ENCODE measurements at places on chromosomes 1 and 21.

DNA sequence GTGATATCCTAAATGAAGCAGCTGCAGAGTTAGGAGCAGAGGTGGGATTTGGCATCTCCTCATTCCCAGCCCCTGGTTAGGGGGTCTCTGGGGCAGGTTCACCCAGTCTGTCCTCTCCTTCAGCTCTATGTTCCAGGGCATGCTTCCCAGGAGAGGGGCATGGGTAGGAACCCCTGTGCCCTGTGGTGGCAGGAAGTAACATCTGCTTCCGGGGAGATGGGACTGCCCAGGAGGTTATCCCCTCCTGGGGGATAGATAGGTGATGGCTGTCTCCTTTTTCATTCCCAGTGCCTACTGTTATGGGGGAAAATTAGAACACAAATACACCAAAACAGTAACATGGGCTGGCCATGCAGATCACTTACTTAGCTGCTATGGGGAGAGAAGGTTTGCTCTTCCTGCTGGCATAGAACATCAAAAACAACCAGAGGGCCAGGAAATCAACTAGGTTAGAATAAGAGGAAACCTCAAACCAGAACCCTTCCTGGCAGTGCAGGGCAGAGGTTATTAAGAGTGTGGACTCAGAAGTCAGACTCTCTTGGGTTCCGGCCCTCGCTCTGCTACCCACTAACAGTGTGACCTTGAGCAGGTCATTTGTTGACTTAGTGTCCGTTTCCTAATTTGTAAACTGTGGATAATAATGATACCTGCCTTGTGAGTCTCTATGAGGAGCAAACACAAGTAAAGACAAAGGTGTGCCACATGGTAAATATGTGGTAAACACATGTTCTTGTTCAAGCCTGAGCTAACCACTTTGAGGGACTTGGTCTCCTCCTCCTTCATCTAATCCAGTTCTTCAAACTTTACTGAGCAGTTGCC is 157.8 kb upstream of the JUN start:
- DNase-seq: no peak

- no peak for DNase-seq
Measured at GRCh38 chr1:235767795-235768194, 98.9 kb downstream of the LYST start.

DNA sequence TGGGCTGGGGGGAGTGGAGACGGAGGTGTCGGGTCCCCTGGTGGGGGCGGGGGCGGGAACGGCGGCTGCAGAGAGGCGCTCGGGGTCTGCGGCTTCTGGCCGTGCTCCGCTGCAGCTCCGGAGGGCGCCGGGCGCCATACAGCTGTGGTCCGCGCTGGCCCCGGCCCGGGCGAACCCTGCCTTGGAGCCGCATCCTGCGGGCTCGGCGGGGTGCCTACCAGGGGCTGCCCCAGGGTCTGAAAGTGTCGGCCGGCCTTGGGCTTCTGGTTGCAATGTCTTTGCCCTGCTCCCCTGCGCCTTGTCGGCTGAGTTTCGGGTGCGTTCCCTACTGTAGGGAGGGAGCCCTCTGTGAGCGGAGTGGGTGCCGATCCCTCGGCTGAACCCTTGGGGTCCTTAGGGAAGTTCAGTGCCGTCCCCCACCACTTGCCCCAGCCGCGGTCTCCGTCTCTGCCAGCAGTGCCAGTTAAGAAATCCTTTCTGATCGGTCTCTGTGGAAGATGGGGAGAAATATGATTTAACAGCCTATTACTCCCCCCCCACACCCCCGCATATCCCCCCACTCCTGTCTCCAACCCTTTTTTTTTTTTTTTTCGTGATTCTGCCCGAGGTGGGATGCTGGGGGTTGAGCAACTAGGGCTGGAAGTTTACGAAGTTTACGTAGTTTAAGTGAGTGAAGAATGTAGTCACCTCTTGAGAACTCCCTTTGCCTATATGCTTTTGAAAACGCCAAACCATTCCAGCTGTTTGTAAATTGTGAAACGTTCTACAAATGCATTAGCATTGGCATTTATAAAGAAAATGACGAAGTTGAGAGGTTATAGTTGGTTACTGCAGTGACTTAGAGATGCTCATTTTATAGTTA is 588 bp downstream of the NEXN start:
- DNase-seq: peak; percentile 62

DNA sequence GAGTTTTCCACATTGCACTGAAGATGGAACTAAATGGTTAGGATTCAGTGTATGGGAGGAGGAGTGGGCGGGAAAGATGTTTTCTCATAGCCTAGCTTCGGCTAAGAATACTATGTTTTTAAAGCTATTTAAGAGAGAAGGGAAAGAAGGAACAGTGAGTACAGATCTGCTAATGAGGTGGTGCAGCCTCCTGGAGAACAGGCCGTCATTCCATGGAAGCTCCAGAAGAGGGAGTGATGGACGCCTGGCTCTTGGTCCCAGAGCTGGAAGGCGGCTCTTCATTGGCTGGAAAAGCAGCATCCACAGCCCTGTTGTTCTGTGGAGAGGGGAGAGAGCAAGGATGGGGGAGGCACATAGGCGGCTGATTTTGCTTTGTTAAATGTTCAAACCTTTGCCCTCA is 6.9 kb downstream of the CAMK1G start:
- no peak for DNase-seq

DNA sequence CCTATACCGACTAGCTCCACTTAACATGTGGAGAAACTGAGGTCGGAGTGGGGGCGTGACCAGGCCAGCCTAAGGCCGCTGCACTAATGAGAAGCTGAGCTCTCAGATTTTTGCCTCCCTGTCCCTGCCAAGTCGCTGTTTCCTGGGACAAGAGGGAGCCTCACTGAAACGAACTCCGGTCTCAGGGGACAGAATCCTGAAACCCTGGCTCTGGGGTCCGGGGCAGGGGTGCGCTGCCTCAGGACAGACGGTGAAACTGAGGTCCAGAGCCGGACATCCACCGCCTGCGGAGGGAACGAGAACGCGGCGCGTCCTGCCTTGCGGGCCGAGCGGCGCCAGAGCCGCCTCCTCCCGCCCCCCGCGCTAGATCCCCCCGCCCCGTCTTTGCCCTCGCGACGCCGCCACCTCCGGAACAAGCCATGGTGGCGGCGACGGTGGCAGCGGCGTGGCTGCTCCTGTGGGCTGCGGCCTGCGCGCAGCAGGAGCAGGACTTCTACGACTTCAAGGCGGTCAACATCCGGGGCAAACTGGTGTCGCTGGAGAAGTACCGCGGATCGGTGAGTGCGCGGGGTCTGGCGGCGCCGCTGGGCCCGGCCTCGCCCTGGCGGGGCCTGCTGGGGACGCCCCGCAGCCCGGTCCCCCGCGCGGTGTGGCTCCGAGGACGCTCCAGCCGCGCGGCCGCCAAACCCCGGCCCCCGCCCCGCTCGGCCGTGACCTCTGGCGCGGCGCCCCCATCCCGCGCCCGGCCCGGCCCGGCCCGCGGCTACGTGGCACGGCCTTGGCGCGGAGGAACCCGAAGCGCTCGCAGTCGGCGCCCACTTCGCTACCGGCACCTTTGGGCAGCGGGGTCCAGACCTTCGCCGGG is at the start of gene GPX7:
Gene GPX7, plus strand, starts transcription at position 381 of the 865 bp plus-strand sequence. Its CDS starts 39 bp downstream, at position 420.
- no peak for DNase-seq

DNA sequence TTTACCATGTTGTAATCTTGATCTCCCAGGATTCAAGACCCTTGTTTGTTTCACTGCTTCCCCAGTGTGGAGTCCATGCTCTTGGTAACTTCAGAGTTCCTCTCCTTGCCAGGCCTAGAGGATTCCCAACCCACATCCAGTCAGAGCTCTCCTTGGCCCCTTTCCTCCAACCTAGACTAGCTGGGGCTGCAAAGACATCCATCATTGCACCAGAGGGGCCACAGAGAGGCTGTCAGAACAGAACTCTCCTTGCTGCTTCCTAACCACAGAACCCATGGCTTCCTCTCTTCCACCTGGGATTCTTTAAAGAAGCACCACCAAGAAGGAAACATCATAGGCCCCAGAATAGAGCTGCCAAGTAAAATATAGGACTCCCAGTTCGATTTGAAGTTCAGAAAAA is 81.0 kb downstream of the HMGB4 start:
- no peak for DNase-seq

DNA sequence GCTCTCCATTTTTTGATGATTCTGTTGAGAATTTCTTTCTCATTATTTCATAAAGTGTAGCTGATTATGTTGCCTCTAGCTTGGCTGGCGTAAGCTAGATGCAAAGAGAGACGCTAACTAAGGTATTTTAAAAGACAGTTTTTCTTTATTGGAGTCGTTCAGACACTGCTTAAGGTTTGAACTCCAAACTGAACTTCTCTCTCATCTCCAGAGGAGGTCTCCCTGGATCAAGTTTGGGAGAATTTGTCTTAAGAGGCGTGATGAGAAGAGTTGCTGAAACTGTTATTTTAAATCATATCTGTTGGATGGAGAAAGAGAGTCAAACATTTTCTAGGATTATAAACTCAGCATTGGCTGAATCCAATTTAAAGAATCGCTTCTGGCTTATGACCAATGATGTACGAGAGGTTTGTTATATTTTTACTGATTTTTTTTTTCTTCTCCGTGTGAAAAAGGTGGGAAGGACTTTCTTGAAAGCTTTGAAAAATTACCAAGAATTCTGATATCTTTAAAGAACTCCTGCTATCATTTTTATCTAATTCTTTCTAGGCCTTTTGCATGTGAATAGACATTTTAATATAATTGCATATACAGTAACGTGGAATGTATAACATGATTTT is 34.0 kb downstream of the MAP3K7CL start:
- peak; percentile 86 for DNase-seq

DNA sequence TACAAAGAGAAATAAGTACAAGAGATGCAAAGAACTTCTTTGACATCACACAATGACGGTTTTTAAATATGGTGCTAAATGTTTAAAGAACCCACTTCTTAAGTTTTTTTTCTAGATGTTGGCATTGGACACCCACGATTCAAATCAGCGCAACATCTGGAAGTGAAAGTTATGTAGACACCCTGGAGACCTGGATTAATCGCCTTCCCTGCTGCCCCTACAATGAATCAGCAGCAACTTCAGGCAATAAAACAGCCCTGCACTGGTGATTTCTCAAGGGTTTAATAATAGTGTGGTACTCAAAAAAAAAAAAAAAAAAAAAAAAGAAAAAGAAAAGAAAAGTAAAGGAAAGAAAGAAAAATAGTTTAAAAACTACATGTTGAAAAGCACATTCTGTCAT is 248.3 kb downstream of the NUF2 start:
- no peak for DNase-seq
